ENCODE measurements at places on chromosomes 12 and 14.

DNA sequence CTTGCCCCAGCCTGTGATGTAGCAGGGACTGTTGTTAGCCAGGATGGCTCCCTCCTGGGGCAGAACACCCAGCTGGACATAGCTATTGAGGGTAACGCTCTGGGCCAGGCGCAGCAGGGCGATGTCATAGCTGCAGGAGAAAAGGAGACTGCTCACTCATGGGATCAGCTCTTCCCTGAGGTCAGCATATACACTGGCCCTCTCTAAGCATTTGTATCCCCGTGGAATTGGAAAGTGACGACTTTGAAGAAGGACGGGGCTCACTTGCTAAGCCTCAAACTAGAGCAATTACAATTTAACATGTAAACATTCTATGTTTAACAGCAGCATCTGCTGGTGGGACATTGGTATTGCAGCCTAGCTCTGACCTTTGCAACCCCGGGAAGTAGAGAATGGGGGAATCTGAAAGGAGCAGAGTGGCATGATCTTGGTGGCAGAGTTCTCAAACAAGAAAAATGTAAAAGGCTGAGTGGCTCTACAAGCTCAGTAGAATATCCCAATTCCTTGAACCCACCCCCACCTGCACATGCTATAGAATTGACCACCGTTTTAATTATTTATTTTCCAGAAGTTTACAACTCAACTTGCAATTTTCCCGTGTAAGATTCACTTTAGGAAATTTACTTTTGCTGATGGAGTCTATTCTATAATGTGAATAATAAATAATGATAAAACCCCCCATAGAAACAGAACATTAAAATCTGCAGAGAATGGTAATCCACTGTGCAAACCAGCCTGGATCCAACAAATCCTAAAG is 5.0 kb downstream of the CELA1 start:
- peak; percentile 33 for DNase-seq

DNA sequence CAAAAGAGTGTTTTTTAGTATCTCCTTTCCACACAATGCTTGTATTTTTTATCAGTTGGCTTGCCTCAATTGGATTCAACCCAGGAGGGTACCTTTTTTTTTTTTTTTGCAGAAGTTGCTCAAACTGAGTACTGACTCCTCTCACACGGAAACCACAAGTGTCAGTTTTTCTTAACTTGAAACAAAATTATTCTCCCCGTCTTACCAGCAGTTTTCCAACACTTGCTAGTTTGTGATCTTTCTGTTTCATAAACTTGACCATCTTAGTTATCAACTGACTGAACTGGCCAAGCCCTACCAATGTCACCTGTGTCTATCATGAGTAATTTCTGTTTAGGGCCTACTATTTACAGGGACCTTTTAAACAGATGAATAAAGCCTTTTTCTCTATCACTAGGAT is 34.1 kb upstream of the ITPR2 start:
- no peak for DNase-seq

GRCh38 chr14:90263748-90264449 is 7.5 kb downstream of the PSMC1 start:
- no peak for DNase-seq

- no peak for DNase-seq
These were observed 75.1 kb downstream of the NOC4L start for GRCh38 chr12:132219323-132219722.

- DNase-seq: no peak
These were observed 85.3 kb downstream of the DPF3 start for GRCh38 chr14:72808564-72808963.

DNA sequence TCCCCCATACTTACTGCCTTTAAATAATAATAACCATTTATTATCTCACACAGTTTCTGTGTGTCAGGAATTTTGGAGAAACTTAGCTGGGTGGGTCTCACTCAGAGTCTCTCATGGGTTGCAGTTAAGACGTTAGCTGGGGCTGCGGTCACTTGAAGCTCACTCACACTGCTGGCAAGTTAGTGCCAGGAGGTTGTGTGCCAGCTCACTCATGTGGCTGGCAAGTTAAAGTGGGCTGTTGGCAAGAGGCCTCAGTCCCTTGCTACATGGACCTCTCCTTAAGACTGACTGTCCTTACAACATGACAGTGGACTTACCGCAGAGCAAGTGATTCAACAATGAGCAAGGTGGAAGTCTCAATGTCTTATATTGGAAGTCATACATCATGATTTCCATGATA is 61.3 kb upstream of the AVPR1A start:
- DNase-seq: no peak

DNA sequence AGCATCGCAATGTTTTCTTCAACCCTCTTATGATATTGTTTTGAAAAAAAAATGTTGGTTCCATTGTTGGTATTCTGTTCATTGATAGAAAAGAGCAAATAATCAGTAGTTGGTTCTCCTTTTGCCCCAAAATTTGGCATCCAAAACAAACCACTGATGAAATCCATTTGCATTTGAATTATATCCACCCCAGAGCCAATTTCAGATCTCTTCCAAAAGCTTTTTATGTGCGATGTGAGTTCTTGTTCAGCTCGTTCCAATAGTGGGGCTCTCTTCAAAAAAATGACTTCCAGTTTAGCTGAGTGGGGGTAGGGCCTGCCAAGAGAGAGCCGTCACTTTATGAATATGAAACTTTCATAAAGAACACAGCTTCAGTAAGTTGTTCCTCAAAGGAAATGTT is 130.7 kb downstream of the DIO2 start:
- DNase-seq: no peak

Measured in stimulated activated CD4-positive, alpha-beta T cell treated with anti-CD3 and anti-CD28 coated beads, Interleukin-15, amount 100 ng/mL, for 1 hour (primary cell).